Activated CD4-positive, alpha-beta T cell treated with anti-CD3 and anti-CD28 coated beads for 1 hour (primary cell): ENCODE measurements at places on chromosomes 7 and 10.

GRCh38 chr7:111931958-111932357 is 274.2 kb downstream of the DOCK4 start:
- no peak for DNase-seq

- no peak for DNase-seq
Observed at GRCh38 chr10:46312953-46313352, 26.2 kb downstream of the ANTXRL start.

- DNase-seq, result no peak
Observed at GRCh38 chr10:15651175-15651574, 68.5 kb downstream of the ITGA8 start.

GRCh38 chr7:139041378-139042085 is 5.7 kb upstream of the ZC3HAV1L start:
- no peak for DNase-seq

GRCh38 chr10:72250666-72251065 is 23.1 kb upstream of the DDIT4 start:
- DNase-seq, result no peak

GRCh38 chr7:128731184-128731583 is 8.0 kb upstream of the CALU start:
- no peak for DNase-seq

GRCh38 chr10:13712837-13713581 is 126.2 kb downstream of the PRPF18 start:
- DNase-seq, result no peak

- DNase-seq, result no peak
Observed at GRCh38 chr10:12914111-12914510, 87.4 kb downstream of the CCDC3 start.

GRCh38 chr7:113460067-113460466 is 341.7 kb upstream of the SMIM30 start:
- no peak for DNase-seq

GRCh38 chr7:80324032-80324431 is 187.8 kb downstream of the GNAT3 start:
- no peak for DNase-seq

- DNase-seq, result no peak
Observed at GRCh38 chr7:24763303-24763901, 6.1 kb upstream of the GSDME start.

DNA sequence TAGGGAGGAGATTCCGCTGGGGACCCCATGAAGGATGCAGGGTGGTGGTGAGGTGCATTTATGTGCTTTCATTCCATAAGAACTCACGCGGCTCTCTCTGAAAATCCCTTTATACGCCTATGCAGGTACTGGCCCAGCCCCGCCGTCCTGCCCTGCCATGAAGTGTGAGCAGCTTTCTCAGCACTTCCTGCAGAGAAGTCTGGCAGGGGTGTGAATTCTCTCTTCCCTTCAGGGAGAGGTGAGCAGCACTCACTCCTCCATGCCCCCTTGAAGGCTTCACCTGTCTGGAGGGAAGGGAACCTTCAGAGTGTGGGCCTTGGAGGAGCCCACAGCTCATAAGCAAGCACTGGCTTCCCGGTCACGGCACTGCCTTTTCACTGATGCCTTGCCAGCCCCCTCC is 34.0 kb downstream of the PPP2R2D start:
- DNase-seq, result no peak

DNA sequence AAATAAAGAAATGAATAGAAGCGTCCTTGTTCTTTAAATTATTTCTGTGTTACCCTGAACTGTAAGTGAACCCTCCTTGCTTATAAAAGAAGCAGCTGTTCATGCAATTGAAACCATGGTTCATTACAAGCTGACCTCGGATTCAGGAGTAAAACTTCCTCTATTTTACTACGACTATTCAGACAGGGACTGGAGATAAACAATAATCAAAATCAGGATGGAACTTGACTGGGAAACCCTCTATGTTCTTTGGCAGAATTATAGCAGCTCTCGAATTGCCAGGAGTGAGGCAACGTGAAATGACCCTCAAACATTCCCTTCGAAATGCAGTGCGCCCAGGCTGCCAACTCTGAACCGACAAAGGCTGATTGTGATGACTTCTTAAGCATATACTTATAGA is 172.1 kb downstream of the CYP26A1 start:
- DNase-seq, result no peak

- no peak for DNase-seq
Observed at GRCh38 chr10:131729361-131729760, 171.4 kb upstream of the PPP2R2D start.
